ENCODE measurements at places on chromosomes 5 and 9.

GRCh38 chr5:112643339-112643971 is 94.2 kb upstream of the APC start:
- DNase-seq = no peak

DNA sequence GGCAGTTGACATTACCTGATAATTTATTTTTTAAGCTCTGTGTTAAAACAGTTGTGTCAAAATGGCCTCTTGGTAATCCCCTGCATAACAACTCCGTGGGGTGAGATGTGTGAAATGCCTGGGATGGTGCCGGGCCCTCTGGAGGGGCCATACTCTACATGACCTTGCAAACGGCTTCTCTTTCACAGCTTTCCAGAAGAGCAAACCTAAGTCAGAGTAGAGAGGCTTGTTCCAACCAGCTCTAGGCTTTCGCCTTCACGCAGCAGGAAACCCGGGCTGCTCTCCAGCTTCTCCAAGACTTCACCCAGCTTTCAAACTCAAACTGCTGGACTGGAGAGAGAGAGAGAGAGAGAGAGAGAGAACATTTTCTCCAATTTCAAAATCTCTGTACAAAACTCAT is 120.1 kb downstream of the SNX18 start:
- peak; percentile 31 for DNase-seq

- no peak for DNase-seq
These were observed 488.4 kb upstream of the DMAC1 start for GRCh38 chr9:8287970-8288369.

GRCh38 chr5:17217493-17218352 is at the start of gene BASP1:
BASP1 (plus strand) TSS chr5:17217631; CDS start chr5:17275217, 57,586 bp downstream.
- DNase-seq = peak; percentile 87

- peak; percentile 22 for DNase-seq
These were observed 255.1 kb upstream of the NREP start for GRCh38 chr5:112012104-112012503.

GRCh38 chr5:1519631-1520210 is 4.0 kb downstream of the LPCAT1 start:
- DNase-seq = no peak

DNA sequence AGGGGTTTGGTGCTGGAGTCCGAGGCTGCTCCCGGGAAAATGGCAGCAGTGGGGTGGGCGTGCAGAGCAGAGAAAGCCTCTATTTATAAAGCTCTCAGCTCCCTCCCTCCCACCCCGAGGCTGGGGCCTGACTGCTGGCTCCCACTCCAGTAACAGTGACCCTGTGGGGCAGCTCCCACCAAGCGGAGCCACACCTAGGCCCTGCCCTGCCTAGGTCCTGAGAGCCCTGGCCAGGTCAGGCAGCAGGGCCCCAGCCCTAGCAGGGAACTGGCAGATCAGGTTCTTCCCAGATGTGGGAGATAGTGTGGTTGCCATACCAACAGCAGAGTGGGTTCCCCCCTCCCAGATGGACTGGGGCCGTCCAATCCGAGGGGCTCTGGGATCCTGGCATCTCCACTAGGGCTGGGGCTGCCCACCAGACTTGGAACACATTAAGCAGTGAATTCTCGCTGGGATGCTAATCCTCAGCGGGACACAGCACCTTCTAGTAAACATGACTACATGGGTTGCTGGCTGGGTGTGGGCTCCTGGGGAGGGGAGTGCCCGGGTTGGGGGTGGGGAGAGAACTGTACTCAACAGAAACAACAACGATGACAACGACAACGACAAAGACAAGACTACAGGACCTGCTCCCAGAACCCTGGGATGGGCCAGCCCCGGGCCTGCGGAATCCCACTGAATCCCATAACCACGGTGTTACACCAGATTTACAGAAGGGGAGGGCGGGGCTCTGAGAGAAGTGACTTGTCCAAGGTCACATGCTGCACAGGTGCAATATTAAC is 1.5 kb downstream of the SH3GLB2 start:
- DNase-seq = peak; percentile 27

DNA sequence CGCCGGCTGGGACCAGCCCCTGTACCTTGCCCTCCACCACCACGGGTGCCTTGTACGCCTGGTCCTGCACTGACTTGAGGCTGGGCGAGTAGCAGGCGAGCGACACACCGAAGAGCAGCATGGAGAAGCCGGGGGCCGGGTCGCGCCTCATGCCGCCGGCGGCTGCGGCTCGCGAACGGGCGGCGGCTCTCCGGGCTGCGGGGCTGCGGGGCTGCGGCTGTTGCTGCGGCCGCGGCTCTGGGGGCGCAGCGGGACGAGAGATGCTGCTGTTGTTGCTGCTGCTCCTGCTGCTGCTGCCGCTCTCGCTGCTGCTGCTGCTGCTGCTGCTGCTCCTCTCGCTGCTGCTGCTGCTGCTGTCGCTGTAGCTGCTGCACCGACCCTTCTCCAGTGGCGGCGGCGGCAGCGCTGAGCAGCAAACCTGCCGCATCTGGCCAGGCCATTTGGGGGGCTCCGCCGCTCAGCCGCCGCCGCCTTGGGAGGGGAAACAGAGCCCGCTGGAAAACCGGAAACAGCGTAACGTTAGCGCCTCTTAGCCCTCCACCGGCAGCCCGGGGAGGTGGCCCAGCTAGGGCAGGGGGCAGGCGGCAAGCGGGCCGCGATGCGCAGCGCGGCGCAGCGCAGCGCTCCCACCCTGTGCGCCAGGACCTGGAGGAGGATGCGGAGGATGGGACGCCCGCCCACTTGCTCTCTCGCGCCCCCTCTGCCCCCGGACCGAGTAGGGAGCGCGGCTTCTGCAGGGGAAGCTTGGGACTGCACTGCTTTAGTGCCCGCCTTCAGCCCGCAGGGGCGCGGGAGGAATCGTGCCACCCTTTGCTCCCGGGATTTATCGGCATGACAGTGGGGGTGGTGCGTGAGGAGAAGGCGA is at the start of gene NRG2:
TSS of gene NRG2 (minus strand) at position 657 of the 865 bp plus-strand sequence.
- DNase-seq = peak; percentile 45

GRCh38 chr9:110932863-110933262 is 105.4 kb downstream of the LPAR1 start:
- no peak for DNase-seq

DNA sequence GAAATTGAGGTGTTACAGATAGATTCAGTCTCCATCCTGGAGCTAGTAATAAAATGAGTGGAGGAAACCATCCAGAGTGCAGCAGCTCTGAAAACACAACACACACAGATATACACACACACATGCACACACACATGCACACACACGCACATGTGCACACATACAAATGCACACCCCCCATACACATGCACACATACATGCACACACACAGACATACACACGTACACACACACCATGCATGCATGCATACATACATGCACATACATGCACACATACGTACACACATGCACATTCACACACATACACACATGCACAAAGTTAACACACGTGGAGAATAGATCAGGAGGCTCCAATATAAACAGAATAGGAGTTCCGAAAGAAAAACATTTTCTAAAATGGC is 21.0 kb upstream of the OBP2B start:
- no peak for DNase-seq

DNA sequence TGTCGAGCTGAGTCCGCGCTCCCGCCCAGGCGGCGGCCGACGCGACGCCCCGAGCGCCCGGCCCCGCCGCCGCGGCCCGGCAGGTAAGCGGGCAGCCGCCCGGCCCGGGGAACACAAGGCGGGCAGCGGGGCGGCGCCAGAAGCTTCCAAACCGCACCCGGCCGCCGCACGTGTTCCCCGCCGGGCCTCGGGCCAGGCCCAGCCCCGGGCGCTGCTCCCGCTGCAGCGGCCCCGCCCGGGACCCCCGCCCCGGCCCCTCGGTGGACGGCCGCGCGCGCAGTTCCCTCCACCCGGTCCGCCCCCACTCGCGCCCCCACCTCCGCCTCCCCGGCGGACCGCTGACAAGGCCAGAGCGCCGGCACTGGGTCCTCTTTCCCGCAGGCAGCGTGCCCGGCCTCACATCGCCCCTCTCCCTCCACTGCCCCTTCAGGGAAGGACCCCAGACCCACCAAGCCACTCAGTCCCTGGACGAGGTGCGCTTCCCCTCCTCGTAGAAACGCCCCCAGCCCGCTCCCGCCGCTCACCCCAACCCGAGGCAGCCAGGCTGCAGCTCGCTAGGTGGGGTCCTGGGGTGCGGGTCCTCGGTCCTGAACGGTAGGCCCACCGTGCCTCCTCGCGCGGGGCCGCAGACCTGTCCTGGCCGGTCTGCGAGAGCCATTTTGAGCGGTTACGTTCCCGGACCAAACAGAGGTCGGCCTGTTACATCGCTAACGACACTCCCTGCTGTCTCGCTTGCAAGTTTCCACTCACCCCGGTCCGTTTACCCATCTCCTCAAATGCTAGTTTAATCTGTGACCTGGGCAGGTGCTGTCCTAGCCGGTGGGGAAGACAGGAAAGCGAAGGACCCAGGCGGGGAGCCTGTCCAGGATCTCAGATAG is 475 bp downstream of the WDR5 start:
- DNase-seq = peak; percentile 12

DNA sequence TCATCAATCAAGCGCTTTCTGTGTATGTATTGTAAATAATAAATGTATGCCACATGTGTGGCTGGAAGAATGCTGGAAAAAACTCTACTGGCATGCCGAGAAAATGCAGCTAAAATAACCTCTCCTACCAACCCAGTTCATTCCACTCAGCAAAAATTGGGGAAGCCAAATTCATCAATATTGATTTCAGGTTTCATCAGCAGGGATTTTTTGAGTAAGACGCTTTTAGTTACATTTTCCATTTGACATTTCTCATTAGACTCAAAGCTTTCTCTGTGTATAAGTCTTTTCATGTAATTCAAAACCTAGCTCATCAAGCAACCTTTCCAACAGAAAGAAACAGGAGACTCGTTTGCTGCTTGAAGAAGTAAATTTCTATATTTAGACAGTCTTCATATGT is 338.1 kb downstream of the DMRT2 start:
- DNase-seq = no peak

DNA sequence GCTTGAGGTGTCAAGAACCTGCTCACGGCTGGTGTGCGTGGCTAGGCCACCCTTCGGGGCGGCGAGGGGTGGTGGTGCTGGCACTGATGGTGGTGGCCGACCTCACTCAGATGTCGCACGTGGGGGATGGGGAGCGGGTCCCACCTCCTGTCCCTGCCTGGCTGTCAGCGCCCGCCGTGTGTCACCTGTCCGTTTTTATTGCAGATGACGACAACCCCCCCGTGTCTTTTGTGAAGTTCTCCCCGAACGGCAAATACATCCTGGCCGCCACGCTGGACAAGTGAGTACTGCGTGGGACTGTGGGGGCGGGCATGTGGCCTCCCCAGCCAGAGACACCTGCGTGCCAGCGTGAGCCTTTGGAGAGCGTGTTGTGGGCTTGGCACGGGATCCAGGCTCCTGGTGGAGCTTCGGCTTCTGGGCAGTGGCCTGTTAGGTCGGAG is 10.1 kb downstream of the RNU6ATAC start:
- no peak for DNase-seq

GRCh38 chr5:15080219-15080618 is 208.6 kb upstream of the ANKH start:
- DNase-seq = no peak

DNA sequence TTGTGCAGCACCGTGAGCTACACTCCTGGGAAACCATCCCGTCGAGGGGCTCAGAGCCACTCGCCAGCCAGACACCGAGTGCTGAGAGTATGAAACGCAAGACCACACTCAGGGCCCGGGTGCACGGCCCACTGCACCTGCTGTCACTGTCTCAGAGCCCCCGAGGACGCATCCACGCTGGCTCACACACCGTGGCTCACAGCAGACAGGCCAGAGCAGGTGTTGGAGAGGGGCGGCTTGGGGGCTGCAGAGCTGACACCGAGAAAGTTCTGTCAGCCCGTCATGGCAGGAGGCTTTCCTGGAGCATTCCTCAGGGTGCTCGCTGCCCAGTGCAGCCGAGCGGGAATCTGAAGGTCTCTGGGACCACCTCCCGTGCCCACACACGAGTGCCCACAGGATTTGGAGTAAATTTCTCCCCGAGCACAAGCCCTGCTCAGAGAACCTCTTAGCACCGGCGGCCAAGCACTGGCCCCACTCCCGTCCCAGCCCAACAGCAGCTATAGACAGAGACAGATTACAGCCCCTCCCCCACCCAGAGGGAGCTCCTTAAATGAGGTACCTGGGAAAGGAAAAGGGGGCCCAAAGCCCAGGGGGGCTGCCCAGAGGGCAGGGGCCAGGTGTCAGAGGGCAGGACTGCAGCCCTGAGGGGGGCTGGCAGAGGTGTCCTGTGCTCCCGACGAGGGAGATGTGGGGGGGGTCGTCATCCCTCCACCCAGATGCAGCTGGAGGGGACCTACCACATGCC is 56.0 kb upstream of the SARDH start:
- DNase-seq = no peak

- DNase-seq = no peak
These were observed 84.4 kb downstream of the COL23A1 start for GRCh38 chr5:178505639-178506407.

- peak; percentile 37 for DNase-seq
These were observed 500.9 kb downstream of the DIRAS2 start for GRCh38 chr9:90141723-90142122.

DNA sequence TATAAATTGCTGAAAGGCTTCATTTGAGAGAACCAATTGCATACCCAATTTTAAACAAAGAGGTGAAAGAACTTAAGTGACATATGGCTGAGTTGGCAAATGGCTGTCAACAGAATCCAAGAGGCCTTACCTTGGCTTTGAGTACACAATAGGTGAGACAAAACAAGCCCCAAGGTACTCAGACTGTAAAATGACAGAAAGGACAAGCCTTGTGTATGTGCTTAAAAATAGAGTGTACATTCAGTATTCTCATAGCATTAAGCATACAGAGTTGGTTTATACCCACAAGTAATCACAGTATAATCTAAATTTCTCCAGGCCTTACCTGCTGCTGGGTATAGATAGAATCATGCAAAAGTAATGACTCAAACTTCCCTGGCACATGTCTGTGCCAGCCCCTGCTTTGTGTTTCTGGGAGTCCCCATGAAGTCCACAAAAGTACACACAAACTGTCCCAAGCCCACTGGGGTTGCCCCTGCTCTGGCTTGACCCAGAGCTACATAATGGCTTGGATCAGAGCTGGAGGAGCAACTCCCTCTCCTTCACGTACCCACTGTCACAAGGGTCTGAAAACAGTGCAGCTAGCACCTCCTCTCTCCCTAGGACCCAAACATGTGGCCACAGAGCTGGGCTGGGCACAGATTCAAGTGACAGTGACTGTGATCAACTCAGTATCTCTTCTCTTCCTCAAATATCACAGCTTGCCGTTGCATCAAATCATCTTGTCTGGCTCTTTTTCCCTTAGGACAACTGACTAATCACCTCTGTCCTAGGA is 250.8 kb downstream of the ENC1 start:
- no peak for DNase-seq

- DNase-seq = no peak
These were observed 53.8 kb upstream of the TSLP start for GRCh38 chr5:111017731-111018130.

GRCh38 chr9:33722359-33722675 is 73.0 kb upstream of the PRSS3 start:
- no peak for DNase-seq

- DNase-seq = no peak
These were observed 26.9 kb upstream of the RNF38 start for GRCh38 chr9:36426945-36427344.

Measured in astrocyte of the spinal cord (primary cell).